ENCODE measurements at places on chromosomes 7 and 10.
A peak's percentile ranks its signal among the peaks of the same experiment; 100 is the strongest.

- no peaks in the 10 kb centered on the region for H3K36me3 ChIP-seq
- no peak overlapping the region for H3K27ac ChIP-seq
- no peaks in the 10 kb centered on the region for H3K4me1 ChIP-seq
- H3K27me3 ChIP-seq = no peaks in the 10 kb centered on the region
Measured at GRCh38 chr7:87330316-87330715, 15.1 kb upstream of the CROT start.

GRCh38 chr7:84508606-84509005 lies 314.0 kb upstream of the SEMA3A start:
- no peaks in the 10 kb centered on the region for H3K36me3 ChIP-seq
- no peak for DNase-seq
- H3K4me3 ChIP-seq = no peak overlapping the region
- H3K27me3 ChIP-seq = no peaks in the 10 kb centered on the region
- H3K4me1 ChIP-seq = no peaks in the 10 kb centered on the region
- no peak overlapping the region for H3K27ac ChIP-seq

DNA sequence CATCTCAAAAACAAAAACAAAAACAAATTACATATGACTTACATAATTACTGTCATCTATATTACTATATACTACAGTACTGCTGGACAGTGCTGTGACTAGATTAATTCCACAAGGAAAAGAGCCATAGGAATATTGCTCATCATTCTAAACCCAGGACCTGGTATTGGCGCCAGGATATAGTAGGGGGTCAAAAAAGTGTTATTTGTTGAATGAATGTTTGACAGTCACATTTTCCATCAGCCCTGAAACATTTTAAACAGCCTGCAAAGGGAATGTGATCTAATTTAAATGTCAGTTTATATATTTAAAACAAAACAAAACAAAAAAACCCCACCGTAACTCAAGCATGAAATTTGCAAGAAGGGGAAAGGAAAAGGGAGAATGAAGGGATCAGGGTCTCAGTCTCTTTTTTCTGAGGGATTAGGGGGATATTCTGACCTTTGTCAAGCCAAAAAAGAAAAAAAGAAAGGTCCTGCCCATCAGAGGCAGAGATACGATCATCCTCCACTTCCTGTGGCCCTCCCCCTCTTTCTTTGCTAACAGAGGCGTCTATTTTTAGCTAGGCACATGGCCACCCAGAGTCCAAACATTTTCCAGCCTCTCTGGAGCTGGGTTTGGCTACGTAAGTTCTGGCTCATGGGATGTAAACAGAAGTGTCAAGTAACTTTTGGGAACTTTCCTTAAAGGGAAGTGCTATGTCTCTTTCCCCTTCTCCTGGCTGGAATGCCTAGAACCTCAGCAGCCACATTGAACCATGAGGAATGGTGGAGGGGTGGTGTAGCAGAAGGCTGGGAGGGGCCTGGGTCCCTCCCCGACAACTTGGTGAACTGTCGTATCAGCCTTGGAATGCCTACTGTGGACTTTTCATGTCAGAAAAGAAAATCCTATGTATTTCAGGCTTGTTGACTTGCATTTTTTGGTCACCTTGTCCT lies 44.6 kb upstream of the DLG5 start:
- no peaks in the 10 kb centered on the region for H3K36me3 ChIP-seq
- no peak overlapping the region for H3K4me3 ChIP-seq
- no peak overlapping the region for H3K27ac ChIP-seq
- peak; percentile 66 for DNase-seq

DNA sequence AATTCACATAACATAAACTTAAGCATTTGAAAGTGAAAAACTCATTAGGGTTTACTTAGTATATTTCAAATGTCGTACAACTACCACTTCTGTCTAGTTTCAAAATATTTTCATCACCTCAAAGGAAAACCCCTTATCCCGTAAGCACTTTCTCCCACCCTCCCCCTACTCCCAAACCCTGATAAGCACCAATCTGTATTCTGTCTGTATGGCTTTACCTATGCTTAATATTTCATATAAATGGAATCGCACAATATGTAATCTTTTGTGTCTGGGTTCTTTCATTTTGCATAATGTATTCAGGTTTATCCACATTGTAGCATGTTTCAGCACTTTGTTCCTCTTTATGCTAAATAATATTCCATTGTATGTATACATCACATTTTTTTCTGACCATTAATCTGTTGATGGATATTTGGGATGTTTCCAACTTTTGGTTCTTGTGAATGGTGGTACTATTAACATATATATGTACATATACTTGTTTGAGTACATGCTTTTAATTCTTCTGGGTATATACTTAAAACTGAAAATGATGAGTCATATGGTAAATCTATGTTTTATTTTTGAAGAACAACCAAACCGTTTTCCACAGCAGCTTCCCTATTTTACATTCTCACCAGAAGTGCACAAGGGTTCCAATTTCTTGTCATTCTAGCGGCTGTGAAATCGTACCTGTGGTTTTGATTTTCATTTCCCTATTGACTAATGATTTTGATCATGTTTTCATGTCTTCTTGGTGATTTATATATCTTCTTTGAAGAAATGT lies 6.2 kb upstream of the STARD3NL start:
- H3K27ac ChIP-seq = no peak overlapping the region
- no peak for DNase-seq
- no peak overlapping the region for H3K4me3 ChIP-seq
- H3K36me3 ChIP-seq = no peaks in the 10 kb centered on the region
- H3K27me3 ChIP-seq = peaks cover 31% of the 10 kb centered on the region

- H3K27me3 ChIP-seq = no peaks in the 10 kb centered on the region
- no peak for DNase-seq
- H3K4me1 ChIP-seq = no peaks in the 10 kb centered on the region
- H3K27ac ChIP-seq = no peak overlapping the region
- no peaks in the 10 kb centered on the region for H3K36me3 ChIP-seq
- H3K4me3 ChIP-seq = no peak overlapping the region
Measured at GRCh38 chr10:2456834-2457233, 610.5 kb upstream of the PFKP start.

DNA sequence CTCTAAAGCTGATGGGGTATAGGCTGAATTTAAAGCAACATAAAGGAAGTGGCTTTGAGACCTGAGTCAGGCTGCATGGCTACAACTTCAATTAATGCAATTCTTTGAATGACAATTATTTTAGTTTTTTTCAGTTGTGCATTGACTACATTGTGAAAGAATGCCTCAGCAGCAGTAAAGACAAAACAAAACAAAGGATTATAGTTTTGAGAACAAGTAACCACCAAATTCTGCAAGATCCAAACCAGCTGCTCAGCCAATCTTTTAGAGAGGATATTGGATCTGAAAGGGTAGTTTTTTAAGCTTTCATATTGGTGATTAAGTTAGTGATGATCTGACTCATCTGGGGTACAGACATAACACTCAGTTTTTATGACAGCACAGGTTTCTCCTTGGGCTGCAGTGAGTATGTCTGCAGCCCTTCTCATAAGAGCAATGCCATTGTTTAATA lies 40.6 kb upstream of the ABCA13 start:
- no peak overlapping the region for H3K4me3 ChIP-seq
- H3K27me3 ChIP-seq = peaks cover 12% of the 10 kb centered on the region
- no peaks in the 10 kb centered on the region for H3K36me3 ChIP-seq
- H3K4me1 ChIP-seq = no peaks in the 10 kb centered on the region
- H3K27ac ChIP-seq = no peak overlapping the region
- DNase-seq = no peak

DNA sequence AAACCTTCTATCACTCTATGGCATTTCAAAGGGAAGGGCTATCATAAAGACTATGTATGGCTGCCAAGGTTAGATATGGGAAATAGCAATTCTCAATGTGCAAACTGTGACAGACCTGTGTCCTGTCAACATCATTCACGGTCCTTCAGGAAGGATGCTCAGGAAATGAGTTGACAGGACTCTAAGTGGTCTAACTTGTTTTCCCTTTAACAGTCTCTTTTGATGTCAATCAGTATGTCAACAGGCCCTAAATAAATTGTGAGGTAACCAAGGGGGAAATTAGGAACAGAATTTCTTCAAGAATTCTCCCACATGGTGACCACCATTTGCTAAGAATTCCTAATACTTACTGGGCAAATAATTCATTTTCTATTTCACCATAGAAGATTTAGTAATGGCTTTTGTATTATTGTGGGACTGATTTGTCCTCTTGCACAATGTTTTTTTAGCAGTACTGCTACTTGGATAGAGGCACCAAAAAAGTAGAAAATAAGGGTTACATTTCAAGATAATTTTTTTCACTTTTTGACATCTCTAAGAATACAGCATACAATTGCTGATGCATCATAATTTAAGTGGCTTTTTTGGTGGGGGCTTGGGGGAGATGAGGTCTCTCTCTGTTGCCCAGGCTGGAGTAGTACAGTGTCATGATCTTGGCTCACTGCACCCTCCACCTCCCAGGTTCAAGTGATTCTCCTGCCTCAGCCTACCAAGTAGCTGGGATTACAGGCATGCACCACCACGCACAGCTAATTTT lies 275.8 kb downstream of the CACNA2D1 start:
- no peaks in the 10 kb centered on the region for H3K36me3 ChIP-seq
- H3K27ac ChIP-seq = no peak overlapping the region
- no peak overlapping the region for H3K4me3 ChIP-seq
- no peaks in the 10 kb centered on the region for H3K4me1 ChIP-seq

DNA sequence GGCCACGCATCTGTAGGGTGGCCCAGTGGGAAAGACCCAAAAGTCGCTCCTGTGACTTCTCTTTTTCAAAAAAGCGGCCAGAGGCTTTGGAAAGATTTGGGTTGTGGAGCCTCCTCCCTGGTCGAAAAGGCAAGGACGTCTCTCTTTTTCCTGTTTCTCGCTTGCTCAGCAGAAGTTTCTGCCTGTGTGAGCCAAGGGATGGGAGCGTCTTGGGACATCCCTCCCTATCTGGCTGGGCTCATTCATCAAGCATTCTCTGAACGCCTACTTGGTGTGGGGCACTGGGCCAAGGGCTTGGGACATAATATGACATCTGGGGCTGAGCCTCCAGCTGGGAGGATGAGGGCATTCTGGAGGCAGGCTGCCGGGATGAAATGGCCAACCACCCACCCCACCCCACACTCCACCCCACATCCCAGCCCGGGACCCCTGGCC lies 120.9 kb downstream of the C10orf105 start:
- H3K27me3 ChIP-seq = no peaks in the 10 kb centered on the region
- peaks cover 10% of the 10 kb centered on the region for H3K4me1 ChIP-seq
- H3K4me3 ChIP-seq = no peak overlapping the region

GRCh38 chr7:32921896-32922295 lies 30.3 kb upstream of the KBTBD2 start:
- peak; percentile 68 for DNase-seq
- no peak overlapping the region for H3K27ac ChIP-seq
- H3K36me3 ChIP-seq = peaks cover 3% of the 10 kb centered on the region
- peaks cover 2% of the 10 kb centered on the region for H3K4me1 ChIP-seq
- no peak overlapping the region for H3K4me3 ChIP-seq

GRCh38 chr7:40640566-40640965 lies 505.8 kb downstream of the SUGCT start:
- H3K27ac ChIP-seq = no peak overlapping the region
- no peaks in the 10 kb centered on the region for H3K4me1 ChIP-seq
- no peak overlapping the region for H3K4me3 ChIP-seq
- no peaks in the 10 kb centered on the region for H3K27me3 ChIP-seq
- DNase-seq = peak; percentile 37
- H3K36me3 ChIP-seq = no peaks in the 10 kb centered on the region

GRCh38 chr7:82430500-82431465 lies 12.8 kb downstream of the CACNA2D1 start:
- H3K4me3 ChIP-seq = no peak overlapping the region
- no peaks in the 10 kb centered on the region for H3K27me3 ChIP-seq
- no peak overlapping the region for H3K27ac ChIP-seq
- no peak for DNase-seq

DNA sequence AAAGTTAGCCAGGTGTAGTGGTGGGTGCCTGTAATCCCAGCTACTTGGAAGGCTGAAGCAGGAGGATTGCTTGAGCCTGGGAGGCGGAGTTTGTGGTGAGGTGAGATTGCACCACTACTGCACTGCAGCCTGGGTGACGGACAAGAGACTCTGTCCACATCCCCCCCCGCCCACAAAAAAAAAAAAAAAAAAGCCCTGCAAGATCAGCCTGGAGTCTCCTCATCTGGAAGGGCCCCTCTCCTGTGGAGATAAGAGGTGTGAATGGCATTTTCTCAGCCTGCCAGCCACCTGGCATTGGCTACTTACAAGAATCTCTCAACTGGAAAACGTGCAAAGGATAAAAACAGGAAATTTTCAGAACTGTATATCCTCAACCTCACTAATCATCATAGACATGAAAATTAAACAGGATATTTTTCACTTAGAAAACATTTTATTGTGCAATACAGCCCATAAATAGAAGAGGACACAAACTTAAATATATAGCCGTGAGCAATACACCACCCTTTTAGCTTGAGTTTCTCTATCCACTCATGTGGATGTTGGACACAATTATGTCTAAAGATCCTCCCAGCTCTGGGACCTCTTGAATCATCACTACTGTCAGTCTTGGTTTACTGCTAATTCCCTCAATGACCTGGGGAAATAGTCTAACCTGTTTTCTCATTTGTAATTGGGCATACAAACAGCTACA lies 11.3 kb upstream of the TSPAN15 start:
- H3K27me3 ChIP-seq = no peaks in the 10 kb centered on the region
- H3K36me3 ChIP-seq = no peaks in the 10 kb centered on the region
- H3K27ac ChIP-seq = no peak overlapping the region
- no peak overlapping the region for H3K4me3 ChIP-seq
- no peak for DNase-seq

- no peaks in the 10 kb centered on the region for H3K36me3 ChIP-seq
- no peaks in the 10 kb centered on the region for H3K27me3 ChIP-seq
- H3K4me1 ChIP-seq = no peaks in the 10 kb centered on the region
- DNase-seq = no peak
- H3K4me3 ChIP-seq = no peak overlapping the region
- no peak overlapping the region for H3K27ac ChIP-seq
Measured at GRCh38 chr10:85433248-85433647, 933.3 kb downstream of the GRID1 start.

GRCh38 chr10:90167174-90168064 lies 466.0 kb downstream of the KIF20B start:
- H3K27me3 ChIP-seq = no peaks in the 10 kb centered on the region
- H3K4me3 ChIP-seq = no peak overlapping the region
- no peaks in the 10 kb centered on the region for H3K36me3 ChIP-seq
- DNase-seq = no peak

- peaks cover 23% of the 10 kb centered on the region for H3K4me1 ChIP-seq
- peak overlapping the region; percentile 50 for H3K27ac ChIP-seq
- H3K36me3 ChIP-seq = no peaks in the 10 kb centered on the region
Measured at GRCh38 chr10:61992671-61993668, 91.5 kb downstream of the ARID5B start.
